ENCODE measurements at places on chromosomes 5 and 9.

- DNase-seq, result no peak
Measured at GRCh38 chr5:68248896-68249295, 33.3 kb downstream of the PIK3R1 start.

DNA sequence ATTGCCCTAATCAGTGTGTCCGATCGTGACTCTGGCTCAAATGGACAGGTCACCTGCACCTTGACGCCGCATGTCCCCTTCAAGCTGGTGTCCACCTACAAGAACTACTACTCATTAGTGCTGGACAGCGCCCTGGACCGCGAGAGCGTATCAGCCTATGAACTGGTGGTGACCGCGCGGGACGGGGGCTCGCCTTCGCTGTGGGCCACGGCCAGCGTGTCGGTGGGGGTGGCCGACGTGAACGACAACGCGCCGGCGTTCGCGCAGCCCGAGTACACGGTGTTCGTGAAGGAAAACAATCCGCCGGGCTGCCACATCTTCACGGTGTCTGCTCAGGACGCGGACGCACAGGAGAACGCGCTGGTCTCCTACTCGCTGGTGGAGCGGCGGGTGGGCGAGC lies 1.4 kb downstream of the PCDHA13 start:
- no peak for DNase-seq

DNA sequence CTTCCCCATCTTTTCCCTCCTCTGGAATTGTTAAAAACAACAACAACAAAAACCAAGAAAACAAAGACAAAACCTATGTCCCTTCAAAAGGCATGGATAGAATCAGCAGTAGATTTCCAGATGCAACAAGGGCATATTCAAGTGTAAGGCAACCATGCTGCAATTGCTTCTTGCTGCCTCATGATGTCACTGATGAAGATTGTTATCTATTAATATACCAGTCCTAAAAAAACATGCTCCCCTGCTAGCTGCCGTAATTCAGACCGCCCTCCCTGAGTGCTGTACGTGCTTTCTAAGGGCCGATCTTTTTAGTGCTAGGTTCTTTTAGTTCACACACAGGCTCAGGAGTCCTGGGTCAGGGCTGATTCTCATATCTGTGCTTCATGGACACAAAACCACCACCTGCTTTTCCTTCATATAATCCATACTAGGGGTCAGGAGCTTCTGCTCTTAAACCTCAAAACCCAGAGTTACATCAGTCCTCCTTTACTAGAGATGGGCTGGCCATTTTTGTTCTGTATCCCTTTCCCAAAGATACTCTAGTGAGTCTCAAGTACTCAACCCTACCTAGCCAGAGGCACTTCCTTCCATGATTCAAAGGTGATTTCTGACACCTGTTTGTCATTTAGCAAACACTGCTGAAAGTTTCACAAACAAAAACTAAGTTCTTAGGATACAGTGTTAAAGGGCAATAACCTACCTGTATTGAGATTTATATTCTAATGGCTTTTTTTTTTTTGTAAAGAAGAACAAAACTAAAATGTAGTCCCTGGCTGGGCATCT lies 82.1 kb downstream of the GIN1 start:
- DNase-seq, result no peak

DNA sequence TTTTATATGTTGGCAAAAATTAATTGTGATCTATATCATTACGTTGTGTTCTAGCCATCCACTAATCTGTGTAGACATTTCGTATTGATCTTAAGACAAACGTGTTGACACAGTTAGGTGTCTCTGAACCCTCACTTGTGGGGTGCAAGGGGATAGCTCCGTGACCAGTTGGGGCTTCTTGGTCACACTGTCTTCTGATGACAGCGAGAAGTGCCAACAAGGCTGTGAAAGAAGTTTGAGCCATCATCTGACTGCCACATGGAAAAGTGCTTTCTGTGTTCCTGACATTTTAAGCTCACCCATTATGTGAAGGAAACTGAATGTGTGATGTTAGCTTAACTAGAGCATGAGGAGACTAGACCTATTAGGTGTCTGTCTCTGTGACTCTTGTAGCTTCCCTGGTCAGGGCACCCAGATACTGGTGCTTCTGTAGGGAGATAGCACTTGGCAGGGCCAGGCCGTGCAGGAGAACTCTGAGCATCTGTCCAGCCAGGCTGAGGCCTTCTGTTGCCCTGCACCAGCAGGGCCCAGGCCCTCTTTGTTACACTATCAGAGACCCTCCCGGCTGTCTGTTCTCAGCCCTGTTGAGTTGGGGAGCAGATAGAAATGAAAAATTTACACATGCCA lies 52.8 kb upstream of the PHF2 start:
- DNase-seq, result no peak

- DNase-seq, result no peak
Measured at GRCh38 chr9:29209748-29210291, 1636.5 kb upstream of the C9orf72 start.

DNA sequence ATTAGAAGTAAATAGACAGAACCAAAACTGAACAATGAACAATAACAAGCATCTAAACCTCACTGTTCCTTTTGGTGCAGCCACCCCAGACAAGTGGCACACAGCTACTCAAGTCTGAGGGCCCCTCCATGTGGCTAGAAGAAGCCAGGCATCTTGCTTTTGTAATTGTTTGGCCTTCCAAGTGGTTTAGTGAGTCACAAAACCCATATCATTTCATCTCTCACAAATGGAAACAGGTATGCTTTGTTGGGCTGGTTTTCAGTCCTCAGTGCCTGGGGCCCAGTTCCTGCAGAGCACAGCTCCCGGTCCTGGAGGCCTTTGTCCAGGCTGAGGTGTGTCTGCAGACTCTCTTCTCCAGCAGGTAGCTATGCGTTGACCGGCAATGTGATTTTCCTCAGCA lies 16.7 kb downstream of the PRLR start:
- DNase-seq, result no peak

- DNase-seq, result no peak
Measured at GRCh38 chr9:116358251-116358650, 204.7 kb downstream of the PAPPA start.

GRCh38 chr9:73565833-73566465 lies 414.3 kb downstream of the ANXA1 start:
- peak; percentile 69 for DNase-seq

Data from WERI-Rb-1 (cell line).